HuH-7 (cell line): ENCODE measurements at places on chromosomes 12 and 14.

DNA sequence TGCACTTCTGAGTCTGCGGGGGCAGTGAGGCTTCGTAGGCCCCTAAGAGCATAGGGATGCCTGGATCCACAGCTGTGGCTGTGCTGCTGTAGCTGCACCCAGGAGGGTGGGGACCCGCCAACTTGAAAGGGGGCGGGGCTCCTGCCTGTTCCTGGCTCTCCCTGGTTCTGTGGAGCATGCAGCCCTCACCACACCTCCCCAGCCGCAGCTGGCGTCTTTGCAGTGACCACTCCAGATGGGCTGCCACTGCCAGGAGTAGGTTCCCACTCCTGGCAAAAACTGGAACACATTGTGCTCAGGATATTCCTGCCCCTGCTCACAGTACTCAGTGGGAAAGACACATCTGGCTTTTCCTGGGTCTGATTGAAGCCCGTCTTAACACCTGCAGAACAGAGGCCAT lies 35.8 kb downstream of the TIMELESS start:
- DNase-seq = no peak

- no peak for DNase-seq
Measured at GRCh38 chr12:51871918-51872688, 15.8 kb upstream of the ANKRD33 start.

GRCh38 chr12:71799106-71799505 lies 40.5 kb upstream of the TBC1D15 start:
- no peak for DNase-seq

DNA sequence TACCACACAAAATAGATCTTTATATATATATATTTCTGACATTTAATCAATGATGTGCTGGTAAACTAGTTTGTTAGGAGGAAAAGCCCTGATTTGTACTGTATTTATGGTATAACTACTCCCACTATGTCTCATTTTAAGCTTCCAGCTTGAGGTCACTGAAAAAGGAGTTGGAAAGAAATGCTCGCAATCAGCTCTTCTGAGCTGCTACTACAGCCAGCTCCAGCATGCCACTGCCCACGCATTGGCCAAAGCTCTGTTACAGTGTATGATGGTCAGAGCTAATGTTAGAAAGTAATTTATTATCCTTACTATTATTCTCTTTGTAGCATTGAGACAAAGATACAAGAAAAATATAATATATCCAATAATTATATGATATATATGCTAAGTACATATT lies 55.0 kb upstream of the PCED1B start:
- DNase-seq = no peak

DNA sequence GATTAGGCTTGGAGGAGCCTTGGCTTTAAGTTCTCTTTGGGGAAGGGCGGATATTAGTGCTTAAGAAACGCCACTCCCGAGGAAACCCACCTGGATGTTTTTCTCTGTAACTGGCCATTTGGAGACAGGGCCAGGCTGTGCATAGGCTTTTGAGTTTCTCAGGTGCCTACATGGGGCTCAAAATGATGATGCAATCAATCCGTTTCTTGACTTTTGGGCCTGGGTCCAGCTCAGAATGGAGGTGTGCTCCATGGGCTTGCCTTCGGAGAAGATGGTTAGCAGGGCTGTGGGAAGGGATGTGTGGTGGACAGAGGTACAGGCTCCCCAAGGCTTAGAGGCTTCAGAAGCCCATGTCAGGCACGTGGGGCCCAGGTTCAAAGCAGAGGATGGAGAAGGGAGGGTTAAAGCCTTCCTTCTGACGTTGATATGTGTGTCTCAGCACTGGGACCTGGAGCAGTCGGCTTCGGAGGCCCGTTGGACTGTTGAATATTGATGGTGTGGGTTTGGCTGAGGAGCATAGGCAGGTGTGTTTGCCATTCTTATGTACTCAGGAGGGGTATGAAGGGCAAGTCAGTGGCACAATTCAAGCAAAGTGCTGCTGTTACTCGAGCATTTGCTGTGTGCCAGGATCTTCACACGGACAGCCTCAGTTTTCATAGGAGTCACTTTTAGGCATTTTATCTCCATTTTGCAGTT lies 82.8 kb downstream of the SLC25A47 start:
- DNase-seq = no peak

DNA sequence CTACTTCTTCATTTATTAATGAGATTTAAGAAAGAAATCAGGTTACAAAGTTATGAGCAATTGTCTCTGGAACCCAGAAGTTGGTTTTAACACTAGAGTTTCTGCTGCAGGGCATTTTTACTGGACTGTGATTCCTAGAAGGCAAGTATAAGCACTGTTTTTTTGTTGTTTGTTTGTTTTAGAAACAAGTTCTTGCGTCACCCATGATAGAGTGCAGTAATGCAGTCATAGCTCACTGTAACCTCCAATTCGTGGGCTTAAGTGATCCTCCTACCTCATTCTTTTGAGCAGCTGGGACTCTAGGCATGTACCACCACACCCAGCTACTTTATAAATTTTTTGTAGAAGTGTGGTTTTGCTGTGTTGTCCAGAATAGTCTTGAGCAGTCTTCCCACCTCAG lies 25.6 kb downstream of the RAP1B start:
- DNase-seq = no peak

DNA sequence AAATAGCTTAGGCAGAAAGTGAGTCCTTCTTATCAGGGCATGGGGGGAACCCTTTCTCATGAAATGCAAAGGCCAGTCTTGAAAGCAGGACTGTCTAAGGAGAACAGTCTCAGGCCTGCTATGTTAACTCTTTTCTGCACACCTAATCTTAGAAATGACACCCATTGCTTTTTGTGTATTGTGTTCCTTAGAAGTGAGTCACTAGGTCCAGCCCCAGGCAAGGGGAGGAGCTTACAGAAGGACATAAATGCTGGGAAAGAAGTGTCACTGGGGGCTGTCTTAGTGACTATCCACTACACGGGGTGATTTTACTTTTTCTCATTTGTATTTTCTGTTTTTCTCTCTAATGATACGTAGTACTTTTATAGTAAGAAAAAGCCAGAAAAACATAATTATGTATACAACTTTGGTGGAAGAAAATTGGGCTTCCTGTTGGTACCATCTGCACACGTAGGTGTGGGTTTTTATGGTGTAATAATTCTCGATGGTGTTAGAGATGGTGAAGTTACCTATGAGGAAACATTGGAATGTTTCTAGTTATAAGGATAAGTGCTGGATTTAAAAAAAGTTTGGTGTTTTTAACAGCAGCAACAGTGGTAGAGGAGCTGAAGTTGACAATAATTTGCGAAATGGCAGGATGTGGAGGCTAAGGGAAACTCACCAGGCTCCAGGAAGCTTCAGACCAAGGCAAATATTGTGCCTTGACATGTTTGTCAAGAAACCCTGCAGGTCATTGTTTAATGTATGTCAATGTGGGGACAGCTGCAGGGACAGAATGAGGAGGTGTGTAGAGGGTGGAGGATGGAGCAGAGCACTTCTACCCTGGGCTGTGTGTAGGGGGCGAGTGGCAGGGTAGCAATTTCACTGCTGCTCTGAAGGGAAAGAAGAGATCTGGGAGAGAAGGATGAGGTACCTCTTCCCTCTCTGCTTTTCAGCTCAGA lies 214.9 kb downstream of the KTN1 start:
- no peak for DNase-seq
